ENCODE measurements at places on chromosomes 11 and 22.

GRCh38 chr11:107691000-107691750, 20.7 kb downstream of the SLN start:
- DNase-seq = no peak

DNA sequence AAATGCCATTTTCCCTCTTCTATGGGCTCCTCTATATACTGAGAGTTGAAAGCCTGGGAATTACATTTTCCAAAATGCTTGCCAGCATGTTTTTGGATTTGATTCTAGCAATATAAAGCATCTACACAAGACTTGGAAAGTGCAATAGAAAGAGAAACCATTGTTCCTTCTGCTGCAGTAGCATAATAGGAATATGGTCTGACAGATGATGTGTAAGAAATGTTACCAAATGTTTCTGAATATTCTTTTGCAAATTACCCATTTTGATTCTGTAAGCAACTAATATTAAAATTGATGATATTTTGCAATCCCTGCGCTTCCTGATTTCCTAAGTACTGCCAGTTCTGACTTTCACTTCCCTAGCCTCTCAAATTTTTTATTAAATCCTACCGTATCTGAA, 61.6 kb downstream of the CASP12 start:
- DNase-seq = no peak

- DNase-seq = no peak
These were observed 139.1 kb upstream of the BDNF start for GRCh38 chr11:27839226-27839913.

GRCh38 chr22:44091021-44091721, 67.1 kb downstream of the PARVB start:
- DNase-seq = peak; percentile 43

- DNase-seq = peak; percentile 82
These were observed at the start of gene CPT1A for GRCh38 chr11:68841718-68842426. Gene CPT1A (minus strand): TSS chr11:68841916. CDS start chr11:68815474, 26,442 bp downstream.

DNA sequence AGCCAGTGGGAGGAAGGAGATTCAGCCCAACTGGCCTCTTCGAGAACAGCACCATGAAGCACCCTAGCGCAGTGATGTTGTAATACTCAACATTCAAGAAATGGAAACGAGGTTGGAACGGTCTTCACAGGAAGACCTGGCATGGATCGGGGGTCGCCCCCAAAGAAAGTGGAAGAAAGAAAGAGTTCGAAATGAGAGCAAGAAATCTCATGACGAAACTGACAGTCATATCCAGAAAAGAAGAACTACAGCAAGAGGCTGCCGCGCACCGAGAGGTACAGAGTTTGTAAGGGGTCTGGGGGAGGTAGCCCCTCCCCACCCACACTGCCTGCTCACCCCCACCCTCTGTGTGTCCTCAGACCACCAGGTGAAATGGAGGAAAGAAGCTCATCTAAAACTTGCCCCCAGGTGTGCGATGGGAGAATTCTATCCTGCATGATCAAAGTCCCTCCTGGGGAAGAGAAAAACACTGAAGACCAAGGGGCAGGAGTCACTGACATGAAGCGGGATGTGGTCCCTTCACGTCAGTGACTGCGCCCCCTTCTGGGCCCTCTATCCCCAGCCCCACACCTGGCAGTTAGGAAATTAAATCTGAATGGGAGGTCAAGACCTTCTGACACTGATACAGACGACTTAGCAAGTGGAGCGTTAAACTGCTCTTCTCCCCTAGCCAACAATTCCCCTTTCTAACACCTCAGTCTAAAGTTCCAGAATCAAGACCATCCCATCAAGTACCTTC, 52.9 kb upstream of the SPATA19 start:
- peak; percentile 18 for DNase-seq

DNA sequence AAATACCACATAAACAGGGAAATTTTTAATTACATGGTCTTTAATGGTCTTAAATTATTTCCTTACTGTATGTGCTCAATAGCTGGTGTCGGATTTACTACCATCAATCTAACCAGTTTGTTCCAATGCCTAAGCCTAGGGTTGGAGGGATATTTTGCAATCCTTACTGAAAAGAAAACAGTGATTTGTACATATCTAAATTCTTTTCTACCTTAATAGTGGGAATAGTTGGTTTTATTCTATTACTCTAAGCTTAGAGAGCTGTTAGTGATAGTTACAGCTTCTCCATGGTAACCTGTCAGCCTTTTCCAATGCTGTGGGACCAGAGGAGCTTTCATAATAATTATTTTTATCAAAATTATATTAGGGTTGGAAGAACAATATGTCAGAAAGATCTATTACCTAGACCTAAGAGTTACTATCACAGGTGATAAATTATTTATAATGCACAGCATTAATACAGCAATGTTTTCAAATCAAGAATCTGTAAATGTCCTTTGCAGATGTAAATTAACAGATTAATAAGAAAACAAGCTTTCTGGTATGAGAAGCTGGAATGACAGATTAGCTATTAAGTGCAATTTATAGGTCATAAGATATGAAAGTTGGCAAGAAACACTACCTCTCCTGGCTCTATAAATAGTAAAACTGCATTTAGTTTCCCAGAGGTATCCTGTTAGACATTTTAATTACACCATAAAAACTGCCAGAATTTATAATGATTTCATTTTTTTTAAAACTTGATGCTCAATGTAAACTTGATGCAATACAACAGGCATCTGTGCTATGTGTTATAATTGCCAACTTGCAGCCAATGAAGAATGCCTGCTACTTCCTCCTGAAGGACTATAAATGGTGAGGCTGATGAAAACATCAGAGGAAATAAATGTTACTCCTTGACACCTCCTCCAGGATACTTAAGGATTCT, 262.0 kb upstream of the PITPNB start:
- no peak for DNase-seq

DNA sequence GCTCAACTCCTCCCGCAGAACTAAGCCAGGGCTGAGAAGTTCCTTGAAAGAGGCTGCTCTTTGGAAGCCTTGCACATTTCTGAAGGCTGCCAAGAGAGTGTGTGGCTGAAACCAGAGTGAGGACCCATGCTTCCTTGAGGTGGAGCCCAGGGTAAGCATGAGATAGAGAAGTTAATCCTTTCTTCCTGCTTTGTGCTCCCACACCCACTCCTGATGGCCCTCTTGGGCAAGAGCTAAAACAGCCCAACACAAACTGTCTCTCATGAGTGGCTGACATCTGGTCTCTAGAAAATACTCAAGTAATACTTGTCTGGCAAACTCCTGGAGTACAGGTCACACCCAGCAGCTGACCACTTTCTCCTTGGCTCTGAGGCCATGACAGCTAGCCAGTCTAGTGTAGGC, 523.7 kb downstream of the INSC start:
- DNase-seq = no peak

DNA sequence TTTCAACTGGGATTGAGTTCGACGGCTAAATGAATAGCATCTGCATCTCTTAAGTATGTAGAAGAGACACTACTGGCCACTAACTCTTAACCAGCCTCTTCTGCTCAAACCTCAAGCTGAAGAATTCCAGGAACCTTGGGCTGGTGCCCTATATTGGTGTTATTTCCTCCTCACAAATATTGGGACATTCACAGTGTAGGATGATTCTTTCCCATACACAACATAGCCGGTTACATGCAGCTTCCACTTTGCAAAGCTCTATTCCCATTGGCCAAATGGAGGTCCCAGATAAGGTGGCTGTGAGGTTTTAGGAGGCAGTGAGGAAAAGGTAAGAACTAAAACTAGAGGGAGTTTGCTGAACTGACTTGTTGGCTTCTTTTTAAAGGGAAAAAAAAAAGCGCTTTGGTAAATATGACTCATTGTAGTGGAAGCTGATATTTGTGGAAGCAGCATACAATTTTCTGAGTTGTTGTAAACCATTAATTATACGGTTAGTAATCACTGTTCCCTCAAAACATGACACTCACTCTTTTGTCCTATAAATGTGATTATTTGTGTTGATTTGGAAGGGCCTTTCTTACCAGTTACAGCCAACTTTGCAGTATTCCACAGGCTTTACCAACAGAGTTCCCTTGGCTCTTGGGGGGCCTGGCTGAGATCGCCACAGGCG, 17.6 kb downstream of the C22orf31 start:
- no peak for DNase-seq

GRCh38 chr11:134675983-134676382, 263.9 kb upstream of the B3GAT1 start:
- DNase-seq = no peak

GRCh38 chr11:60912851-60913528, 968 bp upstream of the TMEM109 start:
- DNase-seq = no peak

DNA sequence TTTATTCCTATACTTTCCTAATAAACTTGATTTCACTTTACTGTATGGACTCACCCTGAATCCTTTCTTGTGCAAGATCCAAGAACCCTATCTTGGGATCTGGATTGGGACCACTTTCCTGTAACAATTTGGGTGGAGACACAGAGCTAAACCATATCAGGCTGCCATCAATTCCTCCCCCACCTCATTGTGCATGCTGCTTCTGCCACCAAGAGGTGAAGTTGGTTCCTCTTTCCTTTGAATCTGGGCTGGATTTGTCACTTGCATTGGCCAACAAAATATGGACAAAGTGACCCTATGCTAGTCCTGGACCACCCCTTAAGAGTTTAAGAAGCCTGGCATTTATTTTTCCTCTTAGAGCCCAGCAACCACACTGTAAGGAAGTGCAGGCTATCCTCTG, 39.4 kb upstream of the CEP295 start:
- no peak for DNase-seq

GRCh38 chr22:49214976-49215375, 612.7 kb downstream of the BRD1 start:
- DNase-seq = no peak

DNA sequence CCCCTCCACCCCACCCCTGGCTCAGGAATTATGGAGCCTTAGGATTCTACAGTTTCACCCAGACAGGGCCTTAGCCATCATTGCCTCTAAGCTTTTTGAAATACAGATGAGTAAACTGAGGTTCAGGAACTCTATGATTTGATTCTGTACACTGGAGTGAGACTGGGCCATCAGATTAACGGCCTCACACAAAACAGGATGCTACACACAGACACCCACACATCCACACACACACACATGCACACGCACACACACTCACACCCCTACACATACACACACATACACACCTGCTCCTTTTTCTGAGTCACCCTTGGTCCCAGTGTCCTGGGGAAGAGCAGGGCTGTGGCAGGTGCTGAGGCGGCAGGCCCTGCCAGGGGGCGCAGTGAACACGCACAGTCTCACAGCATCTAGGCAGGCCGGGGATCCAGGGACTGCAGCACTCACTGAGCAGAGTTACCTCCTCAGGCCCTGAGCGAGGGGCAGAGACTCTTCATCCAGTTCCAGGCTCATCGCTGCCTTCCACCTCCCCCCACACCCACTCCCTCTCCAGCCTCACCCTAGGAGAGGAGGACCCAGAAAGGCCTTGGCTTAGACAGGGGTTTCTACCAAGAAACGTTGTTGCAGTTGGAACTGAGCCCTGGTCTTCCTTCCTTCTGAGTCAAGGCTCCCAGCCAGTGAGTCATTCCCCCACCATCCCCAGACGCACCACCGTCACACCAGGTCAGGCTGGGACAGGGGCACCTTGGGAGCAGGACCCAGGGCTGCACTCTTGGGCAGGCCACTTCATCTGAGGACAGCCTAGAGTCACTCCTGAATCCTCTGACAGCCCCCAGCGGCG, 89.8 kb upstream of the PARVA start:
- DNase-seq = no peak

GRCh38 chr22:37273126-37273845, 9.0 kb upstream of the CYTH4 start:
- DNase-seq = peak; percentile 58

- DNase-seq = no peak
These were observed 148.8 kb downstream of the NCAM1 start for GRCh38 chr11:113110046-113110445.

- DNase-seq = peak; percentile 45
These were observed 89.7 kb upstream of the MTMR2 start for GRCh38 chr11:96013461-96014213.

GRCh38 chr22:48425641-48426040, 1402.0 kb downstream of the BRD1 start:
- DNase-seq = no peak

DNA sequence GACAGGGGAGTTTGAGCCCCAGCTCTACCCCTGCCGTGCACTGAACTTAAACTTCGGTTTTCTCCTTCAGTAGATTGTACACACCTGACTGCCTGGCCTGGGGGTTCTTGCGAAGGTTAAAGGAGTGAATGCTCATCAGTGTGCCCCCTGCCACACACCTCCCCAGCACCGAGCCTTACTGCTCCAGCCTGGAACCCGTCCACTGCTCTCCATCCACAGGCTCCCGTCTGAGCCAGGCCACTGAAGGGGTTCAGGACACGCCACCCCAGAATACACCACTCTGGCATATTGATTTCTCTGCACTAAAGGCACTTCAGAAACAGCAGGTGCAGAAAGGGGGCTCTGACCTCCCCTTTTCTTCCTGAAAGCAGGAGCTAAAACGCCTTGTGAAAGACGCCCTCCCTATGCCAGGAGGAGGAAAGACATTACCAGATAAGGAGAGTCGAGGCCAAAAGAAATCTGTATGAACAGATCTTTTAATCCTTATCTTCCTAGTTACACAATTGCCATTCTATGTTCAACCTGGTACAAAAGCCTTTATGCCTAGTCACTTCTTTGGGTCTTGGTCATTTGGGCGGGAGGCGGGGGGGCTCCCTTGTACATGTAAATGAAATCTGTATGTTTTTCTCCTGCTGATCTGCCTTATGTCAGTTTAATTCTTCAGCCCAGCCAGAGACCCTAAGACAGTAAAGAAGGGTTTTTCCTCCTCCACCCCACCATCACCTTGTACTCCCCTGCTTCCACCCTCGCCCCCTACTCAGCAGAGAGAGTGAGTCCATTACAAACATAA, 1.9 kb upstream of the SSTR3 start:
- DNase-seq = no peak

GRCh38 chr11:113538451-113539412, 63.5 kb upstream of the DRD2 start:
- DNase-seq = no peak

DNA sequence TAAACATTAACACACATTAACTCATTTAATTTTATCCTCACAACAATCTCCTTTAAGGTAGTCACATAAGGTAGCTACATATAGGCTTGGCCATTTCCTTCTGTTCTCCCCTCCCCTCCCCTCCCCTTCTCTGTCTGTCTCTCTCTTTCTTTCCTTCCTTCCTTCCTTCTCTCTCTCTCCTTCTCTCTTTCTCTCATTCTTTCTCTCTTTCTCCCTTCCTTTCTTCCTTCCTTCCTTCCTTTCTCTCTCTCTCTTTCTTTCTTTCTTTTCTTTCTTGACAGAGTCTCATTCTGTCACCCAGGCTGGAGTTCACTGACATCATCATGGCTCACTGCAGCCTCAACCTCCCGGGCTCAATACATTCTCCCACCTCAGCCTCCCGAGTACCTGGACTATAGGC, 22.3 kb upstream of the NUP160 start:
- no peak for DNase-seq

- DNase-seq = no peak
These were observed 247.9 kb upstream of the KIRREL3 start for GRCh38 chr11:127248476-127248875.

GRCh38 chr11:75537740-75538139, 12.0 kb upstream of the GDPD5 start:
- DNase-seq = no peak
